Stimulated activated CD8-positive, alpha-beta memory T cell treated with anti-CD3 and anti-CD28 coated beads, Interleukin-2, amount 100 ng/mL, for 1 hour (primary cell): ENCODE measurements at places on chromosomes 11 and 22.

GRCh38 chr11:84413549-84413948, 1127.4 kb upstream of the CCDC90B start:
- DNase-seq = no peak

GRCh38 chr11:44029977-44030911, 17.5 kb upstream of the ACCSL start:
- no peak for DNase-seq

DNA sequence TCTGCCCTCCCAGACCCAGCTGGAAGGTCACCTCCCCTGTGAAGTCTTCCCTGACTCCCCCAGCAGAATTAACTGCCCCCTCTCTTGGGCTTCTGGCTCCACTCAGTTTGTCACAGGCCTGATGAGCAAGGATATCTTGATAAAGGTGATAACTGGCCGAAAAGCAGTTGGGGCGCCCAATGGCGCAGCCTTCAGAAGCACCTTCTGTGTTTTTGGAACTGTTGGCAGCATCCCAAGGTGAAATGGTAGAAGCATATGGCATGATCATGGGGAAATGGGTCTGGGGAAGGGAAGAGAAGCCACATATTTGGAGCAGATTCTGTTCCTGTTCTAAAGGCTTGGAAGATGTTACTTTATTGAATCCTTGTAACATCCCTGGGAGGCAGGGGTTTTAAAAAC, 2.8 kb upstream of the TAB1 start:
- DNase-seq = no peak

GRCh38 chr22:45887202-45888131, 89.5 kb downstream of the WNT7B start:
- DNase-seq = no peak

- no peak for DNase-seq
These were observed 745 bp downstream of the C22orf39 start for GRCh38 chr22:19446603-19447329.

GRCh38 chr11:120632579-120632978, 121.0 kb downstream of the GRIK4 start:
- no peak for DNase-seq

GRCh38 chr11:111871693-111872161, 346 bp upstream of the ALG9 start:
- DNase-seq = no peak

GRCh38 chr11:121907379-121907778, 208.6 kb downstream of the BLID start:
- DNase-seq = no peak

DNA sequence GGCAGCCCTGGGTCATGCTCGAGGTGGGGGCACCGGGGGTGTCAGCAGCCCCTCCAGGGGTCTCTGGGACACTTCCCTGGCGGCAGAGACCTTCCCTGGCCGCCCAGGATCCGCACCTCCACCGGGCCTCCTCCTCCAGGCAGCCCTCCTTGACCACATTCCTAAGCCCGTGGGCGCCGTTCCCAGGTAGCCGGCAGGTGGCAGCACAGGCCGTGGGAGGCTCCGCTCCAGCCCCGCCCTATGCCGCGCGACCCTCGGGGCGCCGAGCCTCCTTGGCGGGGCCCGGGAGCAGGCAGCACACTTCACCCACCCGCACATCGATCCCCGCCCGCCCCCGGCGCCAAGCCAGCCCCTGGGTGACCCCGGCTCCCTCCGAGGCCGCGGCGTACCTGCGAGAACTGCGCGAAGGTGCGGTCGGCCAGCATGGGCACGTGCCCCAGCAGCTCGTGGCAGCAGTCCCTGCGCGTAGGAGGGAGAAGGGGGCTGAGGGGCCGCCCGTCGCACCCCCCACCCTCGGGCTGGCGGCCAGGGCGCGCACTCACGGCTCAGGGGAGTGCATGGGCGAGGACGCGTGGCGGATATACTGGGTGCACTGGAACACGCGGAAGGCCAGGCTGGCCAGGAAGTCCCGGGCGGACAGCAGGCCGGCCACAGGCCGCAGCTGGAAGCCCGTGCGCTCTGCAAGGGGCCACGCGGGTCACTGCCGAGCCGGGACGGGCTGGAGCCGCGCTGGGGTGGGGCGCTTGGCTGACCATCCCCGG, 5.3 kb upstream of the INS start:
- peak; percentile 14 for DNase-seq

GRCh38 chr11:2674658-2675131, 25.1 kb downstream of the KCNQ1OT1 start:
- DNase-seq = no peak

DNA sequence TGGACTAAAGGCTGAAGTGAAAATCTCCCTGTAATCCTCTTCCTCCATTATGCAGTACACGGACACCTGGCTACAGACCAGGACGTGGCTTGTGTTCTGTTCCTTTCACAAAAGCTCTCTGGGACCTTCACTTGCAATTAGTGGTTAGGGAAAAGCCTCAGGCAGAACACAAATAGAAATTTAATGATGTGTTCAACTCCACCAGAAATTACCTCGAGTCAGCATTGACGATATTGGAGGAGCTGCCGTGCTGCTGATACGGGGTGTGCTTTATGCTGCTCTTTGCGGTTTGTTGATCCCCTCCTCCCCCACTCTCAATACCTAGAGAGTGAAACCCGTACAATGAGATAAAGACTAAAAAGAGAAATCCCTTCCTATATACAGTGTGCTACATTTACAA, 48.9 kb downstream of the POLD3 start:
- DNase-seq = no peak

DNA sequence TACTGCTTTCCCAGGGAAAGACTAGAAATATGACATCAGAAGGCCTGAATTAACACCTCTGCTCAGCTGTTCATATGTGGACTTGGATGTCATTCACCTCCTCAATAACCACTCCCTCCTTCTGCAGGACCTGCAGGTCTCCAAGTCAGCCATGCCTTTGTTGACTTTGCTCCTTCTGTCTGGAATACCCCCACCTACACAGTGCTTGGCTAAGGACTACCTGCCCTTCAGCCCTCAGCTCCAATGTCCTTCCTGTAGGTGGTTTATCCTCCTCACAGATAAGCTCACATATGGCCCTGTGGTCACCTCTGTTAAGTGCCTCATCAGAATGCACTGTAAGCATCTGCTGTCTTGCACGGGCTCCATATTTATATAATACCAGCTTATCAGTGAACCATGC, 26.4 kb upstream of the FAT3 start:
- no peak for DNase-seq

DNA sequence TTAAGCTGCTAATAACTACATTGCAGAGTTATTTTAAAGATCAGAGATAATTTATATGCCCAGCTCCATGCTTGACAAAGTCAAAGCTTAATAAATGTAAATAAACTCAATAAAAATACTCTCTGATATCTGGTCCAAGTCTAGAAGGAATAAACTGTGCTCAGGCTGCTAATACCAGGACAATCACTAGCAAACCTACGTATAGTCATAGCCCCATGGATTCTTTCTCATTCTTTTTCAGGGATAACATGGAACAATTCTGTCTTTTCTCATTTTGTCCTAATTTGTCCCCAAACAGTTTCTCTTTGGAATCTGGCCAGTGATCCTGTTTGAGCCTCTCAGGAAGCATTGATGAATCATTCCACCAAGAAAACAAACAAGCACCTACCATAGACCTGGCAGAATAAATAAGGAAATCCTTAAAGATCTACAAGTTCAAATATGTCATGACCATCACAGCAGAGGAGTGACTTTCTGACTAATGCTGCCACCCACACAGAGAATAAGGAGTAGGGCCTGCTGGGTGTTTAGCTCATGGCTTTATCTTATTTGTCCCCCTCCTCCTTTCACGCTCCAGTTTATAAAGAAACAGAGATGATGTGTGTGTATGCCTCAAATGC, 14.1 kb upstream of the B3GNT6 start:
- no peak for DNase-seq

- no peak for DNase-seq
These were observed 177.2 kb downstream of the INSC start for GRCh38 chr11:15291885-15292284.

DNA sequence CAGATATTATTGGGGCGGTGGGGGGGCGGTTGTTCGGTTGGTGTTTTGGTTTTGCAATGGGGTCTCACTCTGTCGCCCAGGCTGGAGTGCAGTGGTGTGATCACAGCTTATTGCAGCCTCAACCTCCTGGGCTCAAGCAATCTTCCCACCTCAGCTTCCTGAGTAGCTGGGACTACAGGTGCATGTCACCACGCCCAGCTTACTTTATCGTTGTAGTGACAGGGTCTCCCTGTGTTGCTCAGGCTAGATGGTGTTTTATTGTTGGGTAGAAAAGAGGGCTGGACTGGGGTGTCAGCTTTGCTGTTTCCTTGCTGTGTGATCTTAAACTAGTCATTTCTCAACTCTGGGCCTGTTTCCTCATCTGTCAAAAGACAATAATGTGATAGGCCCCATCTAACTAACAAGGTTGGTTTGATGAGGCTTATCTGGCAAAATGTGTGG, 17.5 kb upstream of the MYH9 start:
- DNase-seq = no peak

DNA sequence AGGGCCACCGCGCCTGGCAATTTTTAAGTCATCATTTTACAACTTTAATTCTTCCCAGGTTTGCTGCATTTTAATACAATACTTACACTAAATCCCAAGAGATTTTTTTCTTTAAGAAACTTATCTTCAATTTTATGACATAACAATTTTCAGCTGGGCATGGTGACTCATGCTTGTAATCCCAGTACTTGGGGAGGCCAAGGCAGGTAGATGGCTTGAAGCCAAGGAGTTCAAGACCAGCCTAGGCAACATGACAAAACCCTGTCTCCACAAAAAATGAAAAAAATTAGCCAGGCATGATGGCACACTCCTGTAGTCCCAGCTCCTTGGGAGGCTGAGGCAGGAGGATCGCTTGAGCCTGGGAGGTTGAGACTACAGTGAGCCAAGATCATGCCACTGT, 38.8 kb downstream of the CLDN25 start:
- no peak for DNase-seq

DNA sequence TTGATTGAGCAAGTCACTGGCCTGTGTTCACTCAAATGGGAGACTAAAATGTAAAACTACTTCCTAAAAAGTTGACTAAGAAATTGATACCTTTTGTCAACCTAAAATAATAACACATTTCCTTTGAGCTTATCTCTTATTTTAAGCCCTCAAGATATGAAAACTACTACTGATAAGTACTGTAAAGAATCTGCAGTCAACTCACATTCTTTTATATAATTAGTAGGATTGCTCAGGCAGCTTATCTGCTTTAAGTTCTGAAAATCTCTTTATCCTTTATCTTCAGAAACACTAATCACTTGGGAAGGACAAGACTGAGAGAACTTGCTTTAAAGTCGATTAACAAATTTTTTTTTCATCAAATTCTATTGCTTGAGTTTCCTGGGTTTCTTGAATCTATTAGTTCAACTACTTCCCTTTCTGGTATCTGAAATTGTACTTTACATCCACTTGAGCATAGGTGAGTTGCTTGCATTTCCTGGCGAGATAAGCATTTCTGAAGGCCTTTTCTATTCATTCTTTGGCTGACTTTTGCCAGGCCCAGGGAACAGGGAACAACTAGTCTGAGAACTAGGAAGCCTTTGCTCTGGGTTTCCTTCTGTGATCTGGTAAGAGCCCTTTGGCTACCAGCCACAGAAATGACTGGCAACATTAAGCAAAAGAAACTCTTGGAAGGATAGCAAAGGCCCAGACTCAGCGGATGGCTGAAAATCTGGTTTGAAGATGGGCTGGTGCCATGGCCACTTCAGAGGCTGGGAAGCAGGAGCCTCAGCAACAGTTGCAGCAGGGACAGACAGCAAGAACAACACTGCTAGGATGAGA, 19.3 kb upstream of the CSRP3 start:
- DNase-seq = no peak

- no peak for DNase-seq
These were observed 151.9 kb downstream of the CACNA1I start for GRCh38 chr22:39722501-39722900.

- DNase-seq = no peak
These were observed 1.6 kb upstream of the FGF19 start for GRCh38 chr11:69705351-69705811.

GRCh38 chr11:13661074-13661623, 7.3 kb upstream of the FAR1 start:
- no peak for DNase-seq

DNA sequence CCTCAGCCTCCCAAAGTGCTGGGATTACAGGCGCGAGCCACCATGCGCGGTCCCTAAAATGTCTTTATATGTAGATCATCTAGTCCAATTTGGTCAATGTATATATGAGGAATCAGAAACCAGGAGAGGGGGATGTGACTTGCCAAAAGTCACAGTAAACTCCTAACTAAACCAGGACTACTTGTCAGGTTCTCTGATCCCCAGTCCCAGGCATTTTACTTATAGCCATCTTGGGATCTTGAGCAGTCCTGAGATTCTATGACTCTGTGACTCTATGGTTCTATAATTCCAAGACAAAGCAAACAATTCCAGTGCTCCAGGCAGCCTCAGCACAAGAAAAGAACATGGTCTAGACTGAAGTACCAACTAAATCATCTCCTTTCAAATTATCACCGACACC, at the start of gene MS4A5:
MS4A5 (plus strand) TSS at position 301 of the 400 bp plus-strand sequence. CDS start 103 bp downstream, outside the sequence.
- DNase-seq = no peak

DNA sequence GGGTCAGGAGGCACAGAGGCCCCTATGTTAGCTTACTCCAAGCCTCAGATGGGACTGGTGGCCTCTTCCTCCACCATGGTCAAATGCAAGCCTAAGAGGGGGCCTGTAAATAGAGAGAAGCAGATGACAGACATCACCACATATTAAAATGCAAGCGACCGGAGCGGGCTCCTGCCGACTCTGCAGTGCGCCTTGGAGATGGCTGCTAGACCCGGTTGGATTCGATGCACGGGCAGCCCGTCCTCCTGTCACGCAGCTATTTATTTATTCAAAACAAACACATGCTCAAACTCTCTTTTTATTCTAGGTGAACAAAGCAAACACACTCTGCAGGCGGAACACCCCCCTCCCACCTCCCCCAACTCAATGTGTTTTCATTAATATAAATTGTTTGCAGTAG, 208.0 kb downstream of the DSCAML1 start:
- DNase-seq = no peak

DNA sequence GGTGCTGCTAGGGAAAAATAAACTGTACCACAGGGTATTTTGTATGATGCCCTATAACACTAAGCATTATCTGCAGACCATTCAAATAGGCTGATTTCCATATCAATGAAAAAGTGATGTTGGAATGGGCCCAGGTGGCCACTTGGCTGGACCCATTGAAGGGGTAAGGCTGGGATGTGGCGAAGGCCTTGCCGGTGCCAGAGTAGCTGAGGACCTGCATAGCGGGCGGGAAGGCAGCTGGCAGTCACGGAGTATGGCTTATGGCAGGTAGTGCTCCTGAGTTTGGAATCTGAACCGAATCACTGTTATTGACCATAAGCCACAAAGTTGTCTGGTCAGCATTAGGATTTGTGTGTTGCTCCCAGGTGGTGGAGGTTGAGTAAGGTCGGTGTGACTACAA, 131.0 kb downstream of the MICAL2 start:
- DNase-seq = no peak

DNA sequence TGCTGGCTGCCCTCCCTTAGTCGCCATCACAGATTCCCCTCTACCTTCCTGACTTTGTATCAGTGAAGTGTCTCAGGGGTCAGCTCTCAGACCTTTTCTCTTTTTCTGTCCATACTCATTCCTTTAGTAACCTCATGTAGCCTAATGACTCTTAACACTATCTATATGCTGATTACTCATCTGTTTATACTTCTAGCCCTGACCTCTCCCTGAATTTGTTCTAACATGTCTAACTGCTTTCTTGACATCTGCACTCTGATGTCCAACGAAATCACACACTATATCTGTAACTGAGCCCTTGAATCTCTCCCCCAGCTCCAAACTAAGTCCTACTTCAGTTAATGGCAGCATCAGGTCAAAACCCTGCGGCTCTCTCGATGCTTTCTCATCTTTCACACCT, 135.8 kb upstream of the TIMP3 start:
- no peak for DNase-seq

- no peak for DNase-seq
These were observed 47.0 kb upstream of the GALNT18 start for GRCh38 chr11:11668781-11669180.
